Gastroesophageal sphincter (tissue), 4 donors: ENCODE measurements at places on chromosomes 11 and 22. TPM values are rescaled to one million over a fixed set of nuclear protein-coding genes. Genes with fewer than 3 reads are reported as not detected.

DNA sequence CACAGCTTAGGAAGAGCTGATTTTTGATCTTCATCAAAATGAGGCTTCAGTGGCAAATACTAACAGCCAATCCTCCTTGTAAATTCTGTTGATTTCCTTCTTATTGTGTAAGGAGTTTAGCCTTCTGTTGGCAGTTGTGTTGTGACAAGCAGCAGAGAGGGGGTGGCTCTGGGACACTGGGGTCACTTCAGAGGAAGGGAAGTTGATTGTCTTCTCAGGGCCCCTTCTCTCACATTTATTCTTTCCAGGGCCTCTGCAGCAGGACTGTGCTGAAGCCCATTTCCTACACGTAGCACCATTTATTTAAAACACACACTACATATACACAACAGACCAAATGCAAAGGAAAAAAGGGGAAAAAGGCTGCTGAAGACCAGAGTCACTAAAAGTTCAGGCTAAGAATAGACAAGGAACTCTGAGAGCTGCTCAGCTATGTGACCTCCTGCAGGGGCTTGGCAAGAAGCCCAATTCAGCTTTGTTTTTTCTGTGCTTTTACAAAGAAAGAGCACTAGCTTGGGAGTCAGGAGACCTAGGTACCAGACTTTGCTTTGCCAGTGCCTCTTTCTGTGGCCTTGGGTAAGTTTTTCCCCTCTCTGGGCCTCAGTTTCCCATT, 28.3 kb upstream of the UPB1 start:
- ATAC-seq: no peak

GRCh38 chr11:12995188-12995587, 13.9 kb upstream of the RASSF10 start:
- ATAC-seq: peak; percentile 87

GRCh38 chr11:34748036-34748435, 127.1 kb downstream of the EHF start:
- ATAC-seq: no peak

- no peak for ATAC-seq
Observed at GRCh38 chr11:32426819-32427615, 8.3 kb downstream of the WT1 start.

DNA sequence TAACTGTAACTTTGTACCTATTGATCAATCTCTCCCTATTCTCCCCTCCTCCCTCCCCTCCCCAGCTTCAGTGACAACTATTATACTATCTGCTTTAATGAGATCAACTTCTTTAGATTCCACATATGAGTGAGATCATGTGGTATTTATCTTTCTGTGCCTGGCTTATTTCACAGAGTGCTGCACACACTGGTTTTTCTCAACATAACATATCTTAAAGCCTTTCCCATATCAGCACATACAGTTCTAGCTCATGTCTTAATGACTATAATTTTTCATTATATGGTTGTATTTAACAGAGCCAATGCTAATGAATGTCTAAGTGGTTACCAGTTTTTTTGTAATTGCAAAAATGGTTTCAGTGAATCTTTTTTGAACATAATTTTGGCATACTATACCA, 340.3 kb upstream of the DDI1 start:
- ATAC-seq: no peak

GRCh38 chr11:46270684-46271083, 6.8 kb upstream of the CREB3L1 start:
- ATAC-seq: no peak

DNA sequence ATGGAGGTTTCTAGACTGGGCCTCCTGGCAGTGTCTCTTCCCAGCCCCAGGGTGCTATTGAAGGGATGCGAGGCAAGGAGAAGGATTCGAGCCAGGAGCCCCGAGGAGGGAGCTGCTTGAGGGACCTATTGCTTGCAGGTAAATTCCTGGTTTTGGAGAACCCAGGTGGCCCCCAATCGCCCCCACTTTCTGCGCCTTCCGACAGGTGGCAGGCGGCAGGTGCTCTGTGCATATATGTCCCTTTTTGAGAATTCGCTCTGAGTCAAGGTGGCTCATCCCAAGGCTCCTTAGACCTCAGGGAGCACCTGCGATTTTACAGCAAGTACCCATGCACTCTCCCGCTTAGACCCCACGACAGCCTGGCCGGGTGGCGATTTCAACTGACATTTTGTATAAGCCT, 40.3 kb upstream of the SHISAL1 start:
- no peak for ATAC-seq

Gene ALG12
- 30.0 TPM for total RNA-seq

Gene PRR33
- total RNA-seq: not detected

- no peak for ATAC-seq
Observed at GRCh38 chr11:23866641-23867040, 630.2 kb upstream of the LUZP2 start.

DNA sequence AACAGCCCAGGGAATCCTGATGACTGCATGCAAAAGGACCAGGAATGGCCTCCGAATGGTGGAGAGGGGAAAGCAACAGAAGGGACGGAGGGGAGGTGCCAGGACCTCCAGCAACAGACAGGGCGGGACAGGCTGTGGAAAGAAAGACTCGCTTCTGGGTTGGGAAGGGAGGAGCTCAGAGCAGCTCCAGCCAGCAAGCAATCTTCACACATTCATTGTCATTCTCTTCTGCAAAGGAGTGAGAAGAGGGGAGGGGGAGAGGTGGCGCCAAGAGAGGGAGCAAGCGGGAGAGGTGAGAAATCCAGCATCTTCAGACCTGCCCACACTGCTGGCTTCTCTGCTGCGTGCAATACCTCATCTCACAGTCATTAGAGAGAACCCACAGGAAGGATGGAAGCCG, 509.0 kb downstream of the BUD13 start:
- ATAC-seq: no peak
